CD4-positive, alpha-beta T cell treated with Interleukin-4 for 1 hour (primary cell): ENCODE measurements at places on chromosomes 6 and 20.

DNA sequence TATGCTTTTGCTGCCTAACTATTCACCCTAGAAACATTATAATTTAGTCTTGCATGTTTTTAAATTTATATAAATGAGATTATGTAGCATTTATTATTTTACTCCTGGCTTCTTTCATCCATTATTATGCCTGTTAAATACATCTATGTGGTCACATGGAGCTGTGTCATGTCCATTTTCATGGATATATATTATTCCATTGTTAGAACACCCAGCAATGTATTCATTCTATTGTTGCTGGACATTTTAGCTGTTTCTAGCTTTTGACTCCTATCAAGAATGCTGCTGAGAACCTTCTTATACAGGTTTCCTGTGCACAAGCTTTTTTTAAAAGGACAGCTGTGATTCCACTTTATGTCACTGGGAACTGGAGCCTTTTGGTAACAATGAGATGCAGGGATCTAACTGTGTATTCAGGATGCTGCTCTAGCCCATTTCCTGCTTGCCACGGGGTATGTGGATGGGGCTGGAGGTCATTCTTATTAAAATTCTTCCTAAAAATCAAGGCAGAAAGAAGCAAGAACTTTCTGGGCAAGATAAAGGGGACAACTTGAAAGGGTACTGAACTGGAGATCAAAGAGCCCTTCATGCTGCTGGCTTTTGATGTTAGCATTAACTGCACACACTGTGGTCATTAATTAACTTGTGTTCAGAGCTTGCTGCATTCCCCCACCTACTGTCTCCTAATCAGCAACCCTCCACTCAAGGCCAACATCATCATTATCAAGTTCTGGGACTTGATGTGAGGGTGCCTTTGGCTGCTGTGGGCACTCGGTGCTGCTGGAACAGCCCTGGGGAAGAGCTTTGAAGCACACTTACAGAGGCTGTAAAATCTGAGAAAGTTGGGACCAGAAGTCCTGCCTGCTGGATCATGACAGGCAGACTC lies 96.6 kb upstream of the AKIRIN2 start:
- no peak for DNase-seq

DNA sequence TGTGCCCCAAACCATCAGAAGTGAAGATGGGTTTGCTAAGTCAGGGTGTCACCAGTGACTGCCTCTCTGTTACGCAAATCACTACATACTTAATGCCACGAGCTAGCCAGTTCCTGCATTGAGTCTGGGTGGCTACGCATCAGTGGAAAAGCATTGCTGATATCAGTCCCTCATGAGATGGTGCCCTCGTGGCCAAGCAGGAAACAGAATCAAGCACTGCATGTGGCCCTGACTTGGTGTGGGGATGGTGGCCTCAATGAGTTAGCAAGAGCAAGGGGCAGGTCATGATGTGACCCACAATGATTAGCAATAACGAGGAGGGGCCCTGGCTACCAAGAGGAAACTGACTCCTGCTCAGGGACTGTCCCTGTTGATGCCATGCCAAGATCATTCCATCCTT lies 51.6 kb upstream of the FNDC1 start:
- DNase-seq = no peak

DNA sequence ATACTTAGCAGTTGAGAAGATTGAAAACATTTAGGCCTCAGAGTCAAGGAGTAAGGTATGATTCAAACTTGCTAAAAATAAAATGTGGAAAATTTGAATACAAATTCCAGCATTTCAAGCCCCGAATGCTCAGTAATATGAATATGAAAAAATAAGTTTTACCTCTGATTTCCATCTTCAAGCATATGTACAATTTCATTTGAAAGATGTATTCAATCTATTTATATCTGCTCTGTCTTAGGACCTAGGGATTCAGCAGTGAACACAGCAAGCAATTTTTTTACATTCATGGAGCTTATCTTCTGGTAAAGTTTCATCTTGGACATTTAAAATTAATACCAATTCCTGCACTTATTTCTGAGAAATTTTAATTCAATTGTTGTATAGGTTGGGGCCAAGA lies 262.7 kb upstream of the FOXQ1 start:
- no peak for DNase-seq

DNA sequence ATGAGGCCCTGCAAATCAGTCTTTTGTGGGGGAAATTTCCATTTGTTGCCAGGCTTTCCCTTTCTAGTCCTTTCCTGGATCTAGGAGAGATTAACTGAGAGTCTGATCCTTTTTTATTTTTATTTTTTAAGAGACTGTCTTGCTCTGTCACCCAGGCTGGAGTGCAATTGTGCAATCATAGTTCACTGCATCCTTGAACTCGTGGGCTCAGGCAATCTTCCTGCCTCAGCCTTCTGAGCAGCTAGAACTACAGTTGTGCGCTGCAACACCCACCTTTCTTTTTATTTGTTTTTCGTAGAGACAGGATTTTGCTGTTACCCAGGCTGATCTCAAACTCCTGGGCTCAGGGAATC lies 22.9 kb downstream of the OR2B2 start:
- no peak for DNase-seq

DNA sequence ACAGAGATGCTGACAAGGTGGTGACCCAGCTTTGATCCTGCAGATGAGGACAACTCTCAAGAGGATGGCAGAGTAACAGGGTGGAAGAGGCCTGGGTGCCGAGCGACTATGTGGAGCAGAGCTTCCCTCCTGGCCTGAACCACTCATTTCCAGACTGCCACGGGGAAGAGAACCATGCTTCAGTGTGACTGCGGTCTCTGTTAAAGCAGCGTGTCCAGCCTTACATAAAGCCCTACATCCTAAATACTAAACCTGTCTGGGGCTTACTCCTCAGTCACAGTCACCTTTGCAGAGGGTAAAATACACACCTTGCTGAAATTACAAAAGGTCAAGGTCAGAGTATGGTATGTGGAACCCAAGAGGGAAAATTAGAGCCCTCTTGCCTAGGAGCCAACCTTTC lies 312.9 kb downstream of the CDC5L start:
- DNase-seq = no peak

DNA sequence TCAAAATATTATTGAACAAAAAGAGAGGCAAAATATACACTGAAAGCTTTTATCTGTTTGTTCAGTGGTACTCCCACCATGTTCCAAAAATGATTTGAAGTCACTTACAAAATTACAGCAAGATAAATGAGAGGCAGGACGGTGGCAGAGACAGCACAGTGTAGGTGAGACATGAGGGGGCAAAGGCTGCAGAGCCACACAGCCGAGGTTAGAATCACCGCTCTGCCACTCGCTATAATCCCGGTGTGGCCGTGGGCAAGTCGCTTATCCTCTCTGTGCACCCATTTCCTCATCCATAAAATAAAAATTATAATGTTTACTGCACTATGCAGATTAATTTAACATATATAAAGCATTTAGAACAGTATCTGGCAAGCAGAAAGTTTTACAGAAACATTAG lies 140.1 kb upstream of the BEND6 start:
- DNase-seq = no peak

DNA sequence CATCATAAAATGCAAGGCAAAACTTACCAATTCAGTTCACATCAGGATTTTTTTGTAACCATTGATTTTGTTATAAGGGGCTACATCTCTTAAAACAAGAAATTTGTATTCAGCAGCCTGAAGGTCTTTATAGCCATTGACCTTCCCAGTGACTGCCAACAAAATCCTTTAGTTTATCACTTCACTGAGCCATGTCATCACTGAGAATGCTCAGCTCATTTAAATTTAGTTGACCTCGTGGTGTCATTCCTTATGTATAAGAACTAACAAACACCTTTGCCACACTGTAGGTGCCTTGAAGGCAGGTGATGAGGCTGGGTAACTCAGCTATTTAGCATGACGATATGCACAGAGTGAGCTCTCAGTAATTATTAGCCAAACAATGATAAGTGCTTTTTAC lies 77.7 kb downstream of the GRM1 start:
- DNase-seq = no peak

- DNase-seq = no peak
Observed at GRCh38 chr6:148177589-148178233, 164.9 kb upstream of the SASH1 start.

DNA sequence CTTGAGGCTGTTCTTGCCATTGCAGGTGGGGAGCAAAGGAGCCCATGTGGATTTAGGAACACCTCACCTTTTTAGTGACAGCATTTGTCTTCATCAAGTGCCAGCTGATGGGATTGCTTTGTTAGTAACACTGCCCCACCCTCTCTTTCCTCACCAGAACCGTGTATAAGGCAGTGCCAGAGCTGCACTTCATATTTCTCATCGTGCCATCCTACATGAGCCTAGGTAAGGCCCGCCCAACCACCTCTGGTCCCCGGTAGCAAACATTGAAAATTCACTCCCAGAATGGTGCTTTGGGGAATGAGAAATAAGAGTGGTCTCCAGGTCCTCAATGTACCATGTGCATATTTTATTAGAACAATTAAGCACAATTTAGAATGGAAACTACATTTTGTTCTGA lies 22.7 kb downstream of the CFAP61 start:
- DNase-seq = no peak

DNA sequence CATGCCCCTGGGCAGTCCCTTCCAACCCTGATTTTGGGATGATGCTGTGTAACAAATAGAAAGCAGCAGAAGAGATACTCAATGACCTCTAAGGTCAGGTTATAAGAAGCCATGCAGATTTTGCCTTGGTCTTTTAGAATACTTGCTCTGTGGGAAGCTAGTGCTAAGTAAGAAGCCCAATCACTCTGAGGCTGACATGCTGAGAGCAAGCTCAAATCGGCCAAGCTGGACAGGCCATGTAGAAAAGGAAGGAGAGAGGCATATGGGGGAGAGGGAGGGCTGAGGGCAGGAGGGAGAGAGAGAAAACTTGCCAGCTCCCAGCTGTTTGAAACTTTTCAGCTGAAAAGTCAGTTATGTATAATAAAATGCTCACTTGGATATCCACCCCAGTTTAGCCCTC lies 1021.6 kb upstream of the MAP3K7 start:
- no peak for DNase-seq

GRCh38 chr6:150269857-150270223 lies 99.0 kb upstream of the IYD start:
- no peak for DNase-seq

GRCh38 chr6:53643481-53643965 lies 22.0 kb downstream of the KLHL31 start:
- no peak for DNase-seq
